SK-N-MC (cell line): ENCODE measurements at places on chromosomes 6 and 20.

DNA sequence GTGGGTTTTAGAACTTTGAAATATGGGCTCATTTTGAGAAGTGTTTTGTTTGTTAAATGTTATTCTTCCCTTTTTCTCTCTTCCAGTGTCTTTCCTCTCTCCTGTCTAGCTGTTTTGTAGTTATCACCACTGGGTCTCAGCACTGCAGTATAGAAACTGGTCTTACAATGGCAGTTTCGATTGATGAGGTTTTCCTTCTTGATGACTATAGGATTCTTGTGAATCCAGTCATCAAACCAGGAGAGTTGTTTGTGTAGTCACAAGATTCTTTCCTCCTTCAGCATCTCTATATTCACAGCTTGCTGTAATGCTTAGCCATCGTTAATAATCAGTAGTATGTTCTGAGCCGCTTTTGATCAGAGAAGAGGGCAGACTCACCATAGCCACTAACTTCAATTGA is 172.3 kb downstream of the OGFRL1 start:
- DNase-seq = no peak

DNA sequence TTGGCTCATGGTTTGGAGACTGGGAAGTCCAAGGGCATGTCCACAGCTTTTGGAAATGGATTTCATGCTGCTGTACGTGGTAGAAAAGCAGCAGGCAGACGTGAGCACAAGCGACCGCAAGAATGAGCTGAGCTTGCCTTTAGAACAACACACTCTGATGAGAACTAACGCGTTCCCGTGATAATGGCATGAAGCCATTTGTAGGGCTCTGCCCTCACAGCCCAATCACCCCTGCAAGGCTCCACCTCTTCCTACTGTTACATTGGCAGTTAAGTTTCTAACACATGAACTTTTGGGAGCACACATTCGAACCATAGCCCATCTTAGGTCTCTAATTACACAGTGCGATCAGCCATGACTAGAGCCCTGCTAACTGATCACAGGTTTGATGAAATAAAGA is 107.5 kb upstream of the TMEM170B start:
- no peak for DNase-seq

GRCh38 chr20:38604873-38605303 is 3.3 kb downstream of the ARHGAP40 start:
- no peak for DNase-seq

DNA sequence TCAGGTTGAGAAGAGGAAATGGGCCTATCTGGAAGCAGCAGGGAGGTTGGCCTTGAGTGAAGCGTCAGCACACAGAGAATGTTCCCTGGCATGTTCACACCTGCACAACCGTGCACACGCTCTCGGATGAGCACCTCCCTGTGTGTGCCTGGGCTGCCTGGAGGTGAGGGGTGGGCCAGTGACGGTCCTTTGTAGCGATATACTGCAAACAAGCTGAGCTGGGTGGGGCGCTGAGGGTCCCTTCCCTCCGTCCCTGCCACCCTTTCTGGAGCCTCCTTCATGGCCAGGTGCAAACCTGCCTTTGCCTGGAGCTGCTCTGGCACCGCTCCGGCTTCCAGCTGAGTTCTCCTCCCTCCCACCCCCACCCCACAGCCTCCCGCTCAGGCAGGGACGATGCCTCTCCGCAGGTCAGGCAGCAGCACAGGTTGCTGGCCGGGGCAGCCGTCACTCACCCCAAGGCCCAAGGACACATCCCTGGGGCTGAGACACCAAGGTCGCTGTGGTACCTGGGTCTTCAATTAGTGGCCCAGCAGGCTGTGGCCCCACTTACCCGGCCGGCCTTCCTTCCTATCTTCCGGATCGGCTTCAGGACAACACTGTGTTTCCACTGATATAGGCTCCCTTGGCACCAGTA is 111.6 kb downstream of the ERMARD start:
- DNase-seq = no peak

DNA sequence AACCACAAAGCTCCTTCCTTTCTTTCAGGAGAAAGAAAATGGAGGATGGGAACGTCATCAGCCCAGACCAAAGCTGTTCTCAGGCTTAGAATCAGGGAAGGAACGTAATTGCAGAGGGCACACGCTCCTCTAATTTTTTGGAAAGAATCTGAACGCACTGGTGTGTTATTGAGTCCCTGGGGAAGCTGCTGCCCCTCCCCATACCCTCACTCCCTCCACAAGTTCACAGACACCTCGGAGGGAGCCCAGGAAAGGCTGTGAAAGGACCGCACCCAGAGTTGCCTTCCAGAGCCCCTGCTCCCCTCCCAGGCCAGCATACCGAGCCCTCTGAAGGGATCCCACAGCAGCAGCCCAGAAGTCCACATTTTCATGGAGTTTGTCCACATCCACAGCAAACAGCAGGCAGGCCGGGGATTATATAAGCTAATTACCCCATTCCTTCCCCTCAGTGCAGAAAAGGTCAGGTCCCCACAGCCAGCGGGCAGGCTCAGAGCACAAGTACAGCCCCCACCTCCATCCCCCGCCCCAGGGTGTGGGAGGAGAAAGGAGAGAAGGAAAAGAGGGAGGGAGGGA is 53.7 kb downstream of the ANKRD60 start:
- no peak for DNase-seq

DNA sequence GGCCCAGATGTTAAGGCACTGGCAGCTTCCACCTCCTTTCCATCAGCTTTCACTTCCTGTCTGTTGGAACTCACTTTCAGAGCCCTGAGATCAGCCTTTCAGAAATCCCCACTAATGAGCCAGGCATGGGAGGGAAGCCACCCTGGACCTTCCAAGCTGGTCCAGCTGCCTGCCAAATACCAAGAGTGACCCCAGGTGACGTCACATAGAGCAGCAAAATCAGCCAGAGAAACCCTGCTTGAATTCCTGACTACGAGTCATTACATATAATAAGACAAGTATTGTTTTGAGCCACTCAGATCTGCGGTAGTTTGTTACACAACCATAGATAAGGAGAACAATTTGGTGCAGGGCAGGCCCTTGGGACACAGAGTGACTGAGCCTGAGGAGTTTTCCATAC is 556.0 kb upstream of the JAG1 start:
- DNase-seq = no peak

DNA sequence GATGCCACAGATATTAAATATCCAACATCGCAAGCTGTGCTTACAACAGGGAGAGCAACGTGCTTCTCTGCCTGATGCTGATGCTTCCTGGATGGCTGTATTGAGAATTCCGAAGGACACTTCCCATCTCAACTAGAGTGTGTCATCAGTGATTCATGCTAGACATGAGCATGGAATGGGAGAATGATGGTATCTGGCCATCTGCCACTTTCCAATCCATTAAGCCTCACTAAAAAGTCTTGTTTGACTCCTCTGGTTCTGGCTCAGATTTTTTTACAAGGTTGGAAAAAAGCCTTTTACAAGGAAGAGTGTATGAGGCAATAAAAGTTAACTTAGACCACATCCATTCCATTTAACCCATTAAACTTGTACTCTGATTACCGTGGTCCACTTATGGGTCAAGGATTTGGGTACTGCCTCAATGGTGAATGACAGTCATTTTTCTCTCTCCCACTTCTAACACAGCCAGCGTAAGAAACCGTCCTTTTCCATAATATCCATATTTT is 265.3 kb downstream of the UST start:
- no peak for DNase-seq

DNA sequence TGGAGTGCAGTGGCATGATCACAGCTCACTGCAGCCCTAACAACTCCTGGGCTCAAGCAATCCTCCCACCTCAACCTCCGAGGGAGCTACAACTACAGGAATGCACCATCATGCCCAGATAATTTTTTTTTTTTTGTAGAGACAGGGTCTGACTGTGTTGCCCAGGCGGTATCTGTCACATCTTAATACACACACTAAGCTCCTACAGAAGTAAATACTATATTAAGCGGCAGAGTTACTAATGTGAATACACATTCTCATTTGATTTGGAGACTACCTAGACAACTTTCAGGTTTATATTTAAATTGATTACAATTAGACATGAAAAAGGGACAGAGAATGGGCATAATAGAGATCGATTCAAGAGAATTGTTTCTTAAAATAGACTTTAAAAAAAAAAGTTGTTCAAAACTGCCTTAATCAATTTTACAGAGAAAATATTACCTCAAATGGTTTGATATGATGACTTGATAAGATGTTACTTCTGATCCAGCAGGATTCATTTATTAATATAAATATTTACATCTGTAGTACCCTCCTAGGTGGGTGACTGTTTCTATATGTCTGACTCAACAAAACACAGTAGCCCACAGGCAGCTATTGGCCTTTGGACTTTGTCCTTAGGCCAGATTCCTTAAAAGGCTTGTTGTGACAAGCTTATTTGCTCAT is 7.1 kb upstream of the LOC128125822 start:
- no peak for DNase-seq

- DNase-seq = no peak
Measured at GRCh38 chr20:53867741-53868351, 202.5 kb downstream of the BCAS1 start.

- no peak for DNase-seq
Measured at GRCh38 chr6:69390125-69390524, 406.7 kb downstream of the LMBRD1 start.

GRCh38 chr20:47489448-47489872 is 12.2 kb upstream of the NCOA3 start:
- DNase-seq = no peak

- DNase-seq = no peak
Measured at GRCh38 chr6:115544765-115545671, 515.7 kb downstream of the FRK start.

DNA sequence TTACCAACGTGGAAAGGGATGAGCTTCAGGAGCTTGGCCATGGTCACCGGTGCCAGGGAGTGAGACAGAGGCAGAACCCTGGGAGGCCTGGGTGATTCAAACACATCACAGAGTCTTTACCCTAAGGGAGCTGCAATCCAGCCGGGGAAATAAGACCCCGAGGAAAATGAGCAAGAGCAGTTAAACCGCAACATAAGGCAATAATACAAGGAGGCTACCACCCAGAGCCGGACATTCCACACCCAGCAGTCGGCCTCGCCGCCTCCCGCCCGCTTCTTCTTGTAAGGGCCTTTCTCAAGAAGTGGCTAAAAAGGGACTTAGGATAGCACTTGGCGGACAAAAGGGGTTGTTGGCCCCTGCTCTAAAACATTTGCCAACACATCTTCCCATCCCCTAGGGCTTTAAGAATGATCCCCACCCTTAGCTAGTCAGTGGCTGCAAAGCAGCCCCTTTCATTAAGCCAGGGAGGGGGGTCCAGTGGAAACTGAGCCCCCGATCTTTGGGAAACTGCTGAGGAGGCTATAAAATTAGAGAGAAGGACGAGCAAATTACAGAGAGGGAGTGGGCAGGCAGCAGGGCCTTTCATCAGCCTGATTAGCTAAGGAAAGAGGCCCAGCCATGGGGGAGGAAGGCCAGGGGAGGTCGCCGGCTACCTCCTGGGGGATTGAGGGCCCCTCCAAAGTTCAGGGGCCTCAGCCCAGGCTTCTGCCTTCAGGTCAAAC is 34.3 kb downstream of the SNX5 start:
- no peak for DNase-seq

DNA sequence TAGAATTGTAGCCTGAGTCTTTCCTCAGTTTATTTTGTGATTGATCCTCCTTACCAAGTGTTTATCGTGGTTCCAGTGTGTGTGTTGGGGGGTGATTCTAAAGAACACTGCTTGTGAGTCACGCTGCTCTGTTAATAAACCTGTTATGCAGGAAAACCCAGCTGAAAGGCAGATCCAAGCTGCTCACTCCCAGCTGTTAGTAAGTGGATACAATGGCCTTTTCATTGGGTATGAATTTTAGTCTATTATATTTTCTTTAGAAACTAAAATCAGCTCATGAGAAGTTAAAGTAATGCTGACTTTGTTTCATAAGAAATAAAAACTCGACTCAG is 12.2 kb upstream of the DSTN start:
- no peak for DNase-seq

DNA sequence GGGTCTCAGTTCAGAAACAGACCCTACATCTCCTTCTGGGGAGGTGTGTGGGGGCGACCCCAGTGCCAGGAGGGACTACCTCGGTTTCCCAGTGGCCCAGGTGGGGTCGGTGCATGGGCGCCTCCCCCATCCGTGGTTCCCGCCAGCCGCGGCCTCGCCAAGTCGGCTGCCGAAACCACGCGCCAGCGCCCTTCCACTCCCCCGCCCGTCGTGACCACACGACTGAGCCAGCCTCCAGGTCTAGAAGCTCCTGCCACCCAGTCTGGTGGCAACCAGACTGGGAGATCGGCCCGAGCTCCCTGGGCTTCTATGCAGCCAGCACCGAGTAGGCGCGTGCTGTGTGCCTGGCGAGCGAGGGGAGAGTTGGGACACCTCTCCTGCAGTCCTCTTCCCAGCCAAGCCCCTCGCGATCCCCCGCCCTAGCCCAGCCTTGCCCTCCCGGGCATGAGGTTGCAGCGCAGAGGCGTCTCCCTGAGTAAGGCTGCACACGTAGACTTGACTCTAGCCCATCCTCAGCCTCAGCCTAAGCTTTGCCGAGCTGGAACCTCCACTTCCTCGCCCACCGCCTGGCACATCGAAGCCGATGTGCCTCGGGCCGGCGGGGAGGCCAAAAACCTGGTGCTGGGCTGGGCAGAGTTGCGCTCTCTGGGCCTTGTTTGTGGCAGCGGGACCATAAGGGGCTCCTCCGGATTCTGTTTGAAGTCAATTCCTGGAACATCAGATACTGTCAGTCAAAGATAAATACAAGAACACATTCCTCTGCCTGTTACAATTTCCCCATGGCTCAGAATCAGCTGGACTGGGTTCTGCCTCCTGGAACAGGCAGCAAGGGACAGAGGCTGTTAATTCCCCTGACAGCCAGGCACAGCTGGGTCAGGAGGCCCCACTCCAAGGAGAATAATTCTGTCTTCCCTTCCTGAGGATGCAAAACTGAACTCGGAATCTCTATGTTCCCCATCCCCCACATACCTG is 1.5 kb upstream of the CPNE5 start:
- DNase-seq = no peak

DNA sequence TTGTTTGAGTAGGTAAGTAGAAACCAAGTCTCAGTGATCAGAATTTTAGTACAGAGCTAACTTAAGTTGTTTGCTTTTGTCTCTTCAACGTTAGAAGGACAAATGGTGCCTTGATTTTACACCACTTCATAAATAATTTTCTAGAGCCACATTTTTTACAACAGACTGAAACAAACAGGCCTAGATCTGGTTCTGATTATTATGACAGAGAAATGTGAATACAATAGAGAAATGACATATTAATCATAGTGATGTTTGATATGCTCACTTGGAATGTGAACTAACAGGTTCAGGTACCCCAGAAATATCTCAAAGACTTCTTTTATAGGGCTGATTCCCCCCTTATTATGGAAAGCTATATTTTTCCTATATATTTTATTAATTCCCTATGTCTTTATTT is 760.6 kb downstream of the KIF16B start:
- no peak for DNase-seq
